ENCODE measurements at places on chromosomes 13 and 19.
A peak's percentile ranks its signal among the peaks of the same experiment; 100 is the strongest.

DNA sequence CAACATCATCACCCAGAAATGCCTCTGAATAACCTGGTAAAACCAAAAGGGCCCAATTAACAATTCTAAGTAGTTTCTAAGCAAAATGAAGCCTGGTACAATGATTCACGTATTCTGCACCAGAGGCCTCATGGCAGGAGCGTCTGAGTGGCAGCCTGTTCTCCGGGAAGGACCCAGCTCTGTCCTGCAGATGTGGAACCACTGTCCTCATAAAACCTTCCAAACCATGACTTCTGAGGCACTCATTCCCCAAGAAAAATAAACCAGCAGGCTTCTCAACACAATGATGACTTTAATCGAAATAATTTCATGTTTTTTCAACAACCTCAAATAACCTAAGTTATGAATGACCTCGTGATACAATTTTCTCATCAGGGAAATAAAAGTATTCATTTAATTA, 89.9 kb downstream of the STK24 start:
- DNase-seq = no peak

DNA sequence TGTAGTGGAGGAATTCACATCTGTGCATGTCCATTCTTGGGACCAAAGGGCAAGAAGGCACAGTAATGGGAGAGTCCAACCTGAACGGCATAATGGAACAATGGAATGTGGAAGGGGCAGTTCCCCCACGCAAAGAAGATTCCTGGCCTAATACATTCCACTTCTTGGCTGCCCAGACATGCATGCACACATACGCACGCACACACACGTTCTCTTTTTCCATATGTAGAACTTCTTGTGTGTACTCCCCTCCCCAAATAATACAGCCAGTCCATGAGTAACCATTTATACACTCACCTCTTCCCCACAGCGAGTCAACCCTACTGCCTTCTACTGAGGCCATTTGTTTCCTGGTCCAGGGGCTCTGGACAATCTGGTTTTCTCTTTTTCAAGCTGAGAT, 6.0 kb upstream of the STK24 start:
- no peak for DNase-seq

- no peak for DNase-seq
Measured at GRCh38 chr19:15396436-15396835, 16.8 kb upstream of the AKAP8 start.

DNA sequence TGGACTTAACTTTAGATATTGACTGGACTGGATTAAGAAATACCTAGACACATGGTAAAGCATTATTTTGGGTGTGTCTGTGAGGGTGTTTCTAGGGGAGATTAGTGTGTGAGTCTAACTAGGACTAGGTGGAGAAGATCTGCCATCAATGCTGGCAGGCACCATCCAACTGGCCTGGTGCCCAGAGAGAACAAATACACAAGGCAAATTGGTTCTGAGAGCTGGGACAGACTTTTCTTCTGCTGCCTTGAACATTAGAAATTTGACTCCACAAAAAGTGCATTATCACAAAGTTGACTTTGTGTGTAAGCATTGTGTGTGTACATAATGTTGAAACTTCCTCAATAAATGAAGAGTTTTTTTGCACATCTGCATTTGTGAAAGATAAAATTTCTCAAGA, 522.1 kb downstream of the SUCLA2 start:
- DNase-seq = peak; percentile 30

- DNase-seq = no peak
Measured at GRCh38 chr19:48186541-48186991, 16.1 kb downstream of the ZSWIM9 start.

GRCh38 chr19:57620673-57621348, 6.8 kb downstream of the ZNF134 start:
- DNase-seq = no peak

- DNase-seq = no peak
Measured at GRCh38 chr13:97342936-97343335, 91.0 kb upstream of the RAP2A start.
